ENCODE measurements at places on chromosomes 11 and 22.

DNA sequence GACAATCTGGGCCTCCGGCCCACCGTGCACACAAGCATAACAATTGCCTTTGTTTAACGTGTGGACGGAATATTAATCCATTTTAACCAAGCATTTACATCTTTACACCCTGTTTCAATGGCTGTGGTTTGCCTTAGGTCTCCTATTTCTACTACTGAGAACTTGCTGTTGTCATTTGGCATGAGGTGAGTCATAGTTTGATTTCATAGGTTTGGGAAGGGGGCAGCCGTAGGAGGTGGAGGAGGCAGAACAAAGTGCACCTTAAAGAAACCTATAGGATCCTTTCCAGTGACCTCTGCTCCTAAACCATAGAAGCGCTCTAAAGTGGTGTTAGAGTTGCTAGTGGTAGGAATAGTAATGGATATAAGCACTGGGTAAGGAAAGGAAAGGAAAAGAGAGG lies 59.4 kb downstream of the ARHGAP42 start:
- no peak for DNase-seq

DNA sequence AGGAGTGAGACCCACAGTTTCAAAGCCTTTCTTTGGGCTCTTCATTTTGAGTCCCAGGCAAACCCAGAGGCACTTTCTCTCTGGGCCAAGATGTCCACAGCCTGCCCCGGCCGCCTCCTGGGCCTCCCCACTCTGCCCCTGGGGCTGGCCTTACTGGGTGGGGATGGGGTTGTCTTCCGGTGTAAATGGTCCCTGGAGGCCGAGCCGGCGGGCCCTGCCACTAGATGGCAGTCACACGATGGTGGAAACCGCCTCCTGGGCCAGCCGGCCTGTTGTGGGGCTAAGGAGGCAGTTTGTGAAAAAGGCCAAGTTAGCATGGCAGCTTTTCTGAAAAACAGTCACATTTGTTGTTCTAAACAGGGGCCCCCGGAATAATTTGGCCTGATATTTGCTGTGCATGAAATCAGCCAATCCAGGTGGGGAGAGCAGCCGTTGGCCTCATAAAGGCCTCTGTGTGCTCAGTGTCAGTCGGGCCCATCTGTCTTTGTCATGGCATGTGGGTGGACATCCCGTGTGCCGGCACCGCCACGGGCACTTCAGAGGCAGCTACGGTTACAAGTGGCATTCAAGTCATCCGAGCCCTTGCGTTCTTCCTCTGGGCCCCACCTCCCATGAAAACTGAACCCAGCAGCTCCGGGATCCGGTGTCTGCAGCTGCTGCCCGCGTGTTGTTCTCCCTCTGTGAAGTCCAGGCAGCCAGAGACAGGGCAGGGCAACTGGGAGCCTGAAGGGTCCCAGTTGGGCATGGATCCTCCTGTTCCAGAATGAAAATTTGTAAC lies 6.5 kb downstream of the MRPL23 start:
- DNase-seq, result no peak

GRCh38 chr11:92837595-92837994 lies 131.9 kb upstream of the MTNR1B start:
- no peak for DNase-seq

GRCh38 chr11:64604458-64605243 lies 13.6 kb downstream of the SLC22A12 start:
- no peak for DNase-seq

- DNase-seq, result no peak
Observed at GRCh38 chr11:118842369-118842768, 41.3 kb upstream of the CXCR5 start.

DNA sequence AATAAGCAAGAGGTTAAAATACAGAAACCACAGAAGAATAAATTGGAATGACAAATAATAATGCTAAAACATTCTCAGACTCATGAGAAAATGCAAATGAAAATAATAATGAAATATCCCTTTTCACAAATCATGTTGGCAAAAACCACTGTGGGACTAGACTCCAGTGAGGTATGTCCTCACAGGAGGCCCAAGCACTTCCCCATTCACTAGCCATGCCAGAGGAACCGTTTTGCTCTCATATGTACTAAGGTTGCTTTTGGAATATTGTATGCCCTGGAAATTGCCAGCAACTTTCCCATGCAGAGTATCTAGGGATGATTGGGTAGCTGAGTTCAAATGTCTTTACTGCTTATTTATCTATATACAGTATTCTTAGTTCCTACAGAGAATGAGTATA lies 106.2 kb upstream of the CHORDC1 start:
- no peak for DNase-seq
